Effector CD4-positive, alpha-beta T cell (primary cell): ENCODE measurements at places on chromosomes 13 and 19.

DNA sequence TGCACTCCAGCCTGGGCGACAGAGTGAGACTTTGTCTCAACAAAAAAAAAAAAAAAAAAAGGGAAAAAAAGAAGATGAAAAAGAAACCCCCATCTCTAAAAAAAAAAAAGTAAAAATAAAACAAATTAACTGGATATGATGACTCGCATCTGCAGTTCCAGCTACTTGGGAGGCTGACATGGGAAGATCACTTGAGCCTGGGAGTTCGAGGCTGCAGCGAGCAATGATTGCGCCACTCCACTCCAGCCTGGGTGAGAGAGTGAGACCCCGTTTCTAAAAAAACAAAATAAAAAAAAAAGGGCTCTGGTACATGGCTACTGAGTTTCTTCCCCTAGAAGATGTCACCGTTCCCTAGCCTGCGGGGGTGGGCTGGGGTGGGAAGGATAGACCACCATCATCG is 2.4 kb upstream of the CATSPERG start:
- no peak for DNase-seq

- no peak for DNase-seq
These were observed 54.6 kb downstream of the ARHGAP35 start for GRCh38 chr19:46915386-46915785.

GRCh38 chr19:8025316-8025715 is 19.9 kb upstream of the ELAVL1 start:
- DNase-seq: no peak

DNA sequence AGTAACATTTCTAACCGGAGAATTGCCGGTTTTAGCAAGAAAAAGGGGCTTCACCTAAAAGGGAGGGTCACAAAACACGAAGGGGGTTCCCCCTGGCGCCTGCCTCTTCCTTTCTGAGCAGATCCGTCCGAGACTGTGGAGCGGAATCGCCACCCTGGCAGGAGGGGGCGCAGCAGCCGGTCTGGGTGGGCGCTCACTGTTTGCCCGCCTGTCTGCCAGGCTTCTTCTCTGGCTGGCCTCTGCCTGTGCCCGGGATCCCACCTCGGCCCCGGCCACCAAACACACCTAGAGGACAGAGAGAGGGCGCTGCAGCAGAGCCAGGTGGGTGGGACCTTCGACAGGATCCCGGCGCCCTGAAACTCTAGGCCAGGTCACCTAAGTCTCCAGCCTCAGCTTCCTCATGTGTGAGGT is 15.6 kb downstream of the LSM4 start:
- DNase-seq: no peak

DNA sequence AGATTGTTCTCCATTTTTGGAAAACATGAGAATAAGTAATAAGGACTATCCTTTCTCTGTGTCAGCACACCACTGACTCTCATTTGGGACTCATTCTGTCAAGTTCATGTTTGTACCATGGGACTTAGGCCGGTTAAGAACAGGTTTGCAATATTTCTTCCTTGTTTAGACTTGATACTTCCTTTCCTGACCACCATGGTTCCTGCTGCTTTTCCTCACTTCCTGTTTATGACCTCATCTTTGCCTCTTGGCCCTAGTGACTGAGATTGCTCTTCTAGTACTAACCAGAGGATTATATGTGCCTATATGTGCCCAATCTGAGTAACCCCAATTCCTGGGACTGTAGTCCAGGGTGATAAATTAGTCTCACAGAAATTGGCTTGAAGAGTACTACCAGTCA is 32.5 kb upstream of the NDFIP2 start:
- no peak for DNase-seq

DNA sequence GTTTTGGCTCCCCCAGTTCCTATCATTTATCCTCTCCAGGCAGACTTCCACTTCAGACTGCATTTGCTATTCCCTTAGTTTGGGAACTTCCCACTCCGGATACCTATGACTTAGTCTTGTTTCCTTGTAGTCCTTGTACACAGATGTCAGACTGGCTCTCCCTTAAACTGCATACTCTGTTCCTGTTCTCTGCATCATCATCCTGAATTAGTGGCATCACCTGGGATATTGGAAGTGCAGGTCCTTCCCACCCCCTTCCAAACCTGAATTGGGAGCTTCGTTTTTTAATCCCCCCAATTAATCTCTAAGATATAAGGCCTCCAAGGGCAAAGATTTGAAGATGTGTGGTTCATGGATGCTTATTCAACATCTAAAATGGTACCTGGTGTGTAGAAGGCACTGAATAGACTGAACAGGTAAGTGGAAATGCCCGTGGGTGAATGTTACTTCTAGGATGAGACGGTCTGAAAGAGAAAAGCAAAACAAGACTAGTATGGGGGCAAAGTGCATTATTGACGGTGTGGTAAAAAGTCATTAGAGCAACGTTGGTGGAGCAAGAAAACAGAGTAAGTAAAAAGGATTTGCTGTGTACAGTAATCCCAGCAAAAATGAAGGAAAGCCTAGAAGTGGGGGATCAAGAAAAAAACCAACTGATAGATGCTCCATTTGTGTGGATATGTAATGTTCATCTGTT is 9.6 kb downstream of the MIR17HG start:
- DNase-seq: no peak

DNA sequence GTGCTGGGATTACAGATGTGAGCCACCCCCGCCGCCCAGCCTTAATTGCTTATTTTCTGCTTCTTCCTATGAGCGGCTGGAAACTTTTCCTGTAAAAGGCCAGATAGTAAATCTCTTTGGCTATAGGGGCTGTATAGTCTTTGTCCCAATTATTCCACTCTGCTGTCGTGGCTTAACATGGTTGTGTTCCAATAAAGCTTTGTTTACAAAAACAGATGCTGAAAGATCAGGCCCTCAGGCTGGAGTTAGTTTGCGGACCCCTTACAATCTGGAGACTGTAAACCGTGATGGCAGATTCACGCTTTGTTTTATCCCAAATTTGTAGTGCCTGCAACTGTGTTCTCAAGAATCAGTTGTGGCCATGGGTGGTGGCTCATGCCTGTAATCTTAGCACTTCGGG is 10.7 kb downstream of the KCNC3 start:
- DNase-seq: no peak

GRCh38 chr13:73715114-73715910 is 418.9 kb downstream of the KLF12 start:
- DNase-seq: peak; percentile 50

- no peak for DNase-seq
These were observed 299.0 kb downstream of the ITGBL1 start for GRCh38 chr13:101751488-101751887.

DNA sequence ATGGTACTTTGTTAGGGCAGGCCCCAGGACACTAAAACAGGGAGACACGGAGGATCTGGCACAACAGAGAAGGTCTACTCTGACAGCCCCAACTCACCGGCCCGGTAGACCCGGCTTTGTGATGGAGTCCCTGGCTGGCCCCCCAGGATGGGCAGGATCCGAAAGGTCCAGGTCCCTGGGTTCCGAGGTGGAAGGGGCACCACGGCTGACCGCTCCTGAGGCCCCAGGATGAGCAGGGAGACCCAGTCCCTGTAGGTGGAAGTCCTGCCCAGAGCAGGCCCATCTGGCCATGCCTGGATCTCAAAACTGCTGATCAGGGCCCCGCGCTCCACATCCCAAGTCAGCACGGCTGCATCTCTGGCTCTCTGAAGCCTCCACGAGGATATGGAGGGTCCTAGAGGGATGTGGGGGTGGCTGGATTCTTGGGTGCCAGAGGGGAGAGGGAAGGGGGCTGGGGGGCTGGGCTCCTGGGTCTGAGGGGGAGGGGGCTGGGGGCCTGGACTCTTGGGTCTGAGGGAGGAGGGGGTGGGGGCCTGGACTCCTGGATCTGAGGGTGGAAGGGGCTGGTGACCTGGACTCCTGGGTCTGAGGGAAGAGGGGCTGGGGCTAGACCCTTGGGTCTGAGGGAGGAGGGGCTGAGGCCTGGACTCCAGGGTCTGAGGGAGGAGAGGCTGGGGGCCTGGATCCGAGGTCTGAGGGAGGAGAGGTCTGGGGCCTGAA is 4.6 kb downstream of the VSIG10L start:
- DNase-seq: no peak

- no peak for DNase-seq
These were observed 5.1 kb downstream of the USE1 start for GRCh38 chr19:17220207-17220758.

- DNase-seq: no peak
These were observed 21.7 kb upstream of the C1QTNF9B start for GRCh38 chr13:23919006-23919405.

- DNase-seq: no peak
These were observed 11.2 kb upstream of the COMP start for GRCh38 chr19:18802354-18802753.

DNA sequence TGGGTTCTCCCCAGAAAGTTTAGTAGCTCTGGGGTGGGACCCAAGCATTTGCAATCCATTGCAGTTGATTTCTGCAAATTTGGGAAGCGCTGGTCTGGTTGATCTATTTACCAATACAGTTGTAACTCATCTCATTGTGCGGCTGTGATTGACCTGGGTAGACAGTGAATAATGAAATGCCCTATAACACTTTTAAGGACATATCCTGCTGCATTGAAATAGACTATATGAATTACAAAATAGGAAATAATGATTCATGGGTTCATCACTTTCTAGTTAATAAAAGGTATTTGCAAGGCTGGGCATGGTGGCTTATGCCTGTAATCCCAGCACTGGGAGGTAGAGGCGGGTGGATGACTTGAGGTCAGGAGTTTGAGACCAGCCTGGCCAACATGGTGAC is 59.0 kb upstream of the FARP1 start:
- no peak for DNase-seq

DNA sequence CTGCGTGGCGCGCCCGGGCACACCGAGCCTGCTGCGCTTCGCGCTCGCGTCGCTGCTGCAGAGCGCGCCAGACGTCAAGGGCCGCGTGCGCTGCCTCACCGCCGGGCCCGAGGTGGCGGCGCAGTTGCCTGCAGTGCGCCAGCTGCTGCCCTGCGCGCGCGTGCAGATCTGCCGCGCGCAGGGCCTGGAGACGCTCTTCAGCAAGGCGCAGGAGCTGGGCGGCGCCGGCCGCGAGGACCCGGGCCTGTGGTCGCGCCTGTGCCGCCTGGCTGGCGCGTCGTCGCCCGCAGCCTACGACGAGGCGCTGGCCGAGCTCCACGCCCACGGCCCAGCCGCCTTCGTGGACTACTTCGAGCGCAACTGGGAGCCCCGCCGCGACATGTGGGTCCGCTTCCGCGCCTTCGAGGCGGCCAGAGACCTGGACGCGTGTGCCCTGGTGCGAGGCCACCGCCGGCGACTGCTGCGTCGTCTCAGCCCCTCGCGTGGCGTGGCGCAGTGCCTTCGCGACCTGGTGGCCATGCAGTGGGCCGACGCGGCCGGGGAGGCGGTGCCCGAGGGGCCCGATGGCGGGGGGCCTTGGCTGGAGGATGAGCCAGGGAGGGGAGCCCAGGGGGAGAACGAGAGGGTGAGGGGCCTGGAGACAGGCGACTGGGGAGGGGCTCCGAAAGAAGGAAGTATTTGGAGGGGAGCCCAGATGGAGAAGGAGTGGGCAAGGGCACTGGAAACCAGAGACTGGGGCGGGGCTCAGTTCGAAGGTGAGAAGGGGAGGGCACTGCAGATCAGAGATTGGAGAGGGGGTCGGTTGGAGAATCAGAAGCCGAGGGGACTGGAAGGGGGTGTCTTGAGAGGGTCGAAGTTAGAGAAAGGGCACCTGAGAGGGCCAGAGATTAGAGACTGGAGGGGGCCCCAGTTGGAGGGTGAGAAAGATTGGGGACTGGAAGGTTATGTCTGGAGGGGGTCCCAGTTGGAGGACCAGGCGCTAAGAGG is 24.7 kb downstream of the ZSWIM9 start:
- no peak for DNase-seq

DNA sequence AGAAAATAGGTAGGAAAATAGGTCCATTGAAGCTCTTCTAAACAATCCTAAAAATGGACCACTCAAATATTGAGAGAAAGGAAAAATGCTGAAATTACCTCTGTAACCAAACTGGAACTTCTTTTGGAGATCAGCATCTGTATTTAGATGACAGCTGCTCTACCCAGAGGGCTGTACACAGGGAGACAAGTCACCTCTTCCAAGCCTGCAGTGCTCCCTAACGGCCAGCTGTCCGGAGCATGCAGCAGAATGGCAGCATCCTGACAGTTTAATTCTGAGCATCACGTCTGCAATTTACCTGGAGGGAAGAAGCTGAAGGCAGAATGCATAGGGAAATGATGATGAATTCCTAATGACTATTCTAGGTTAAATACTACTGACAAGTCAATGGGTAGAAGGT is 62.8 kb upstream of the DIAPH3 start:
- DNase-seq: no peak

DNA sequence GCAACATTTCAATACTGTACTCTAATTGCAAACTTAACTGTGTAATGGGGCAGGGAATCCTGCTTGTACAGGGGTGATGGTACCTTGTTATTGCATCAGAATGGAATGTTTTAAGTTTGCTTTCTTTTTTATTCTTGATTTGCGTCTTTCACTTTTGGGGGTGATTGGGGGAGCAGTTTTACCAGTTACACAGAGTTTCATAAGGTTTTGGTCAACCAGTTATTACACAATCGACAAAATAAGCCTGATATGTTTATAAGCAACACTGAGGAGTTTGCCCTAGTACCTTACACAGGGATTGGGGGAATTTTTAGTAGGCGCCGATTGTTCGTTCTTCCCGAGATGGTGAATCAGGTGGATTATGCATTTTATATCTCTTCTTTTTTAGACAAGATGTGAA is 2.7 kb downstream of the KLF5 start:
- DNase-seq: no peak

GRCh38 chr19:28466107-28467045 is 746.6 kb downstream of the UQCRFS1 start:
- peak; percentile 5 for DNase-seq

DNA sequence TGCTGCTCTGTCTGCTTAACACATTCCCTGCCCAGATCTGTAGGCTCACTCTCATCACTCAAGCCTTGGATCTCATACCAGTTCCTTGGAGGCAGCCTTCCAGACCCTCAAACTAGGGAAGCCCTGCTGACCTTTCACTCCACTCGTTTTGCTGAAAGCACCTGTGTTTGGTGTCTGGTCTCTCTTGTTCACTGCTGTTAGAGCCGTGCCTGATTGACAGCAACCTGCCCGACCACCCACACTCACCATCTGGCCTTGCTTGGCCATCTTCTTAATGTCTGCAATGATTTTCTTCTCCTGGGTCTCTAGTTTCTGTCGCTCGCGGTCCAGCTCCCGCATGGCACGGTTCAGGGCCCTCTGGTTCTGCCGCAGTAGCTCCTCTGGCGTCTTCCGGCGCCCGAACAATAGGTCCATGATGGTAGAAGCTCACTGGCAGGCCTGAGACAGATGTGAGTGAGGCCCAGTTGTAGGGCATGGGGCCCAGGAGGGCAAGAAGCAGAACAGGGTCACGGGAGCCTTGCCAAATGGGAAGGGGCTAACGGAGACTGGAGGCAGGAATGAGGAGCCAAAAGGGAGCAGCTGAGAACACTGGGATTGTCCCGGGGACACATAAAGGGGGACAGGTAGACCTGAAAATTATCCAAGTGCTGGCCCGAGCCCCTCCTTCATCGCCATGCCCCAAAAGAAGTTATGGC is 959 bp downstream of the CHMP2A start:
- DNase-seq: no peak

- DNase-seq: no peak
These were observed 5.5 kb upstream of the AMER2 start for GRCh38 chr13:25177636-25178035.

DNA sequence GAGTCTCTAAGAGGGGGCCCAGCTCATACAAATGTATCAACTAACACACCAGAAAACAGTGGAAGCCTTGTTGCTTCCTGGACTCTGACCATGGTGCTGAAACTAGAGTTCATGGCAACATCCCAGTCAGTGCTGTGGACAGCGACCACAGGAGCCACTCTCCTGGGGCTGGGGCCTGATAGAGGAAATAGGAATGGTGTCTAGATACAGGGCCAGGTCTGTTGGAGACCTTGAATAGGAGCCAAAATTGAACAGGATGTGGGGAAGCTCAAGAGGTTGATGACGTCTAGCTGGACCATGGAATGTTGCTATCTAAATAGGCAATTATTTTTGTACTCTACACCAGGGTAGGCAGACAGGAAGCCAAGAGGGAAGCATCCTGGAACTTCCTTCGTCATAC is 21.7 kb downstream of the LILRB4 start:
- no peak for DNase-seq
